ENCODE measurements at places on chromosomes 12 and 14. TPM values are rescaled to one million over a fixed set of nuclear protein-coding genes. Genes with fewer than 3 reads are reported as not detected.
A peak's percentile ranks its signal among the peaks of the same experiment; 100 is the strongest.

Gene CLMN
- 36.3 TPM for total RNA-seq

Gene KSR2
- 0.27 TPM for total RNA-seq

Gene TMEM179
- total RNA-seq, result 1.7 TPM

Gene MSRB3
- 11.1 TPM for total RNA-seq

Gene KCNK13
- total RNA-seq, result not detected

Gene MMP19
- 3.9 TPM for total RNA-seq

Gene CARMIL3
- total RNA-seq, result 5.8 TPM

Gene KRT75
- total RNA-seq, result not detected

Gene RNF212B
- not detected for total RNA-seq

- no peak for DNase-seq
Observed at GRCh38 chr12:70646850-70647249, 9.6 kb upstream of the PTPRB start.

- no peak for DNase-seq
Observed at GRCh38 chr12:124687917-124688316, 120.5 kb upstream of the NCOR2 start.

DNA sequence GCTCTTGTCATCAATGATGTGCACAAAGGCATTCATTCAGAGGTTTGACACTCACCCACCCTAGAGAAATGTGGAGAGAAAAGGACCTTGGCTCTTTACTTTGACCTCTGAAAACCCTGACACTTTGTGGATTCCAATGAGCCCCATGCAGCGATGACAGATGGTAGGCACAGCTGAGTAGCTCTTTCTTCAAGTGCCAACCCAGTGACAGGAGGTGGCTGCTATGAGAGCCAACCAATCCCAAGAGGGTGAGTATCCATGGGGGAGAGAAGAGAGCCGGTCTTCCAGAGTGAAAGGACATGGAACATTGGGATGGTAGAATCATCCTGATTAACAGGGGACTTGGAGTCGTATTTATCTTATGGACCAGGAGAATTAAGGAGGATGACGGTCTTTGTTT, 17.8 kb downstream of the SLC8A3 start:
- DNase-seq, result no peak

GRCh38 chr12:13465635-13466034, 269.1 kb downstream of the EMP1 start:
- DNase-seq, result no peak

GRCh38 chr14:50060871-50061663, 55.3 kb downstream of the VCPKMT start:
- DNase-seq, result peak; percentile 61

DNA sequence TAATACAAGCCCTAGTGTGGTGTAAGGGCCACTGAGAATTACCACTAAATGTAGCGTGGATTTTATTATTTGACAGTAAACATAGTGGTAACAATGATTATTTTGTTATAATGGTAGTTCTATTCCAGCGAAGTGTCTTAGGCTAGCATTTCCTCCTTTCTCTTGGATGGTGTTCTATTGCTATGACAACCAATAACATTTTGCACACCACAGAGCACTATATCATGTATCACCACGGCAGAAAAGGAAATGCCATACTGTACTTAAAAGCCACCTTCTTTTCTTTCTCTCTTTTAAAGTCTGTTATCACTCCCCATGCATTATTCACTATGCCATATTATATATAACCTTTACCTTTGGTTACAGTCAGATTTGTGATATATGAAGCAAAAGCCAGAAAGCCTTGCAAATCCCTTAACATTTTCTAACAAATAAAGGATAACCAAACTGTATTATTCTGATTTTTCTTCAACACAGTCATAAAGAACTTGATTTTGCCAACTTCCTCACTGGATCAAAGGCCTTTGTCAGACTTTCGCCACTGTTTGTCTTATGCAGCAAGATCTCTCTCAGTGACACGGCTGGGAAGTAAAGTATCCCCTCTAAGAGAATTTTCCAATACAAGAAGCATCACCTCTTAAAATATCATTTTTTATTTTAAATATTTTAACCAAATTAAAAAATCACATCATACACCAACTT, 195.8 kb downstream of the FOXN3 start:
- no peak for DNase-seq

DNA sequence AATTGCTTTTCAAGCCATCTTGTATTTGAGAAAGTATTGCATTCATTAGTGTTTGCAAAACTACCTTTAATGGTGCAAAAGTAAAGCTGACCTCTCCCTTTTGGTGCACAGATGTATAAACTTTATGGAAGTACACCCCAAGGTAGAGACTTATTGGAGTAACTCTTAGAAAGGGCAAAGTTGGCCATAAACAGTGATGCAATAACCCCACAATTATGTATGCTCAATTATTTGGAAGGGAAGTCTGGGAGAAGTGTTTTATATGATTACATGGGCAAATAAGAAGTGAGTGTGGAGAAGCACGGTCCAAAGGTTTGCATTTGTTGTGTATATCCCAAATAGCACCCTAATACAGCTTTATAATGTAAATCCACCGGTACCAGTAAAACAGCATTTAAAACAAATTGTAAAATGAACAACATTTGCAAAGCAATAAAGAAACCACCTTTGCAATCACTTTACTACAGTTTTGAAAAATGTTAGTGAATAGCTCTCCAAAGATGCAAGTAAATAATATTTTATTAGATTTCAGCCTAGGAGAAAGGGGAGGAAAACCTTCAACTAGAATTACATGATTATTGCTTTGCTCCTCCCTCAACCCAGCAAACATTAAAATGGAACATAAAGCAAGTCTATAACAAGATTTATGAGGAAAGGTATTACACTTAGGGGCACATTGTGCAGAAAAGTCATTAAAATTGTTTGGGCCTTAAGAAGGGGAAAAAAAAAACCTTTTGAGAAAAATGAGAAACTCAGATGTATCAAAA, 70.5 kb downstream of the HMGA2 start:
- no peak for DNase-seq

- DNase-seq, result no peak
Observed at GRCh38 chr14:31024010-31024480, 1.4 kb upstream of the AP4S1 start.

DNA sequence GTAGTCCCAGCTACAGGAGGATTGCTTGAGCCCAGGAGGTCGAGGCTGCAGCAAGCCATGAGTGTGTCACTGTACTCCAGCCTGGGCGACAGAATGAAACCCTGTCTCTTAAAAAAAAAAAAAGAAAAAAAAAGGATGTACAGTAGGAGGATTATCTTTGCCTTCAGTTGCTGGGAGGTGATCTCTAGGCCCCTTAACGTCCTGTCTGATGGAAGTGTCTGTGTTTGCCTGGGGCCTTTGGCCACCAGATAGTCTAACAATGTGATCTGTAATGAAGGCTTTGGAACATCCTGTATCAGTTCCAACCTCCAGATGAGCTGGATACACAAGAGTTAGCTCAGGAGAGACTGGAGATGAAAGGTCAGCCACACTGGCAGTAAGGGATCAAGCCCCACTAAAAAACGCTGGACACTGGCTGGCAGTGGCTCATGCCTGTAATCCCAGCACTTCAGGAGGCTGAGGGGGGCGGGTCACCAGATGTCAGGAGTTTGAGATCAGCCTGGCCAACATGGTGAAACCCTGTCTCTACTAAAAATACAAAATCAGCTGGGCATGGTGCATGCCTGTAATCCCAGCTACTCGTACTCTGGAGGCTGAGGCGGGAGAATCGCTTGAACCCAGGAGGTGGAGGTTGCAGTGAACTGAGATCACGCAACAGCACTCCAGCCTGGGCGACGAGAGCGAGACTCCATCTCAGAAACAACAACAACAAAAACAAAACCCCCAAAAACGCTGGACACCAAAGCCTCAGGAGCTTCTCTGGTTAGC, 19.0 kb upstream of the HNF1A start:
- DNase-seq, result no peak

GRCh38 chr14:103107941-103108748, 13.6 kb downstream of the EXOC3L4 start:
- DNase-seq, result no peak

GRCh38 chr14:95699412-95699811, 13.2 kb downstream of the TCL1B start:
- DNase-seq, result no peak

DNA sequence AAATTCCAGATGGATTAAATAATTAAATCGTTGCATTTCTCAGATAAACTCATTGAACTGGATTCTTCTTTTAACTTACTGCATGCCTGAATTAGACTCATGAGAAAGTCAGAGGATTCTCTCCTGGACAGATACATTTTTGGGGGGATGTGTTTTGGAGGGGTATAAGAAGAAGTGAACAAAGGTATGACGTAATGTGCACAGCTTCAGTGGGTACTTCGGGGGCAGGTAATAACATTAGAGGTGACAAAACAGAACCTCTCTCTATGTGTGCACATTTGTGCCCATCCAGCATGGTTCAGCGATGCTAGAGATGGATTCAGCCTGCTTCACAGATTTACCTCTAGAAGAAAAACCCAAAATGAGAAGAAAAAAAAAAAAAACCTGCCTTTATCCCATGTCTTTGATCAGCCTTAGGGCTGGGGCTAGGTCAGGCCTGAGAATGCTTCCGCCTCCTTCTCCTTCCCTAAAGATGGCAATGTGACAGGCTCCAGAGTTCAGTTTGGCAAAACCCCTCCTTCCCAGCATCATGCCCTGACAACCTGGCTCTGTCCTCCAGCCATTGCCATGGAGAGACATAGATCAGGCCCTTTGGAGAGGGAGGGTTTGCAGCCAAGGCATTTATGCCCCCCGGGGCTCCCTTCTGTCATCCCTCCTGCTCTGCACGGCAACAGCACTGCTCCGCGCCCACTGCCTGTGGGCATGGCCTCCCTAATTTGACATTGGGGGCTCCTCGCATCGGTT, 166.7 kb downstream of the KCNA5 start:
- no peak for DNase-seq

DNA sequence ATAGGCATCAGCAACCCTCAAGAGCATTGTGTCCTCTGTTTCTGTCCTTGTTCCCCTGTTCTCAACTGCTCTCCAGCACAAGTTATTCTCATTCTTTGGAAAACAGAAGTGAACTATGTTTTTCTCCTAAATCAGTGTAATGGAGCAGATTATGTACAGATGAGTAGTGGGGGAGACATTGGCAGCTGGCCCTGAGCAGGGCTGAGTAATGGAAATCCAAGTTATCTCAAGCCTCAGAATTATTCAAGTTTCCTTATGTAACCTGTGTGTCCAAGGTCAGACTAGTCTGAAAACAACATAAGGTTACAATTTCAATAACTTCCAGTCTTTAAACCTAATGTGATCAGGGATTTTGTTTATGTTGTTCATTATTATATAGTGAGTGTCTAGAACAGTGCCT, 116.1 kb upstream of the FUT8 start:
- no peak for DNase-seq

DNA sequence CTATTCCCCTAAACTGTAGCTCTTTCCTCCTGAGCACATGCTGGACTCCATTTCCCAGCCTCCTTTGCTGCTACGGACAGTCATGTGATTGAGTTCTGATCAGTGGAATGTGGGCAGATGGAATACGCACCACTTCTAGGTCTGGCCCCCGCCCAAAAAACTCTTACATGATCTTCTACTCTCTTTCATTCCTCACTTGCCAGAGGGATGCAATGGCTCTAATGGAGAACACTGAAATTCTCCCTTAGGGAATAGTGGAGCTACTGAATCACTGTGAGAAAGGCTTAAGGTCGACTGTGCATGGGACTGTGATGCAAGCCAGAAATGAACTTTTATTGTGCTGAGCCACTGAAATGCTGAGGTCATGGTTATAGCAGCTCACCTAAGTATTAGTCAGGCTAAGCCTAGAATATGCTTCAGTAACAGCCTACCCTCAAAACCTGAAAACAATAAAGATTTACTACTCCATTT, 13.0 kb upstream of the TMED2 start:
- DNase-seq, result no peak

DNA sequence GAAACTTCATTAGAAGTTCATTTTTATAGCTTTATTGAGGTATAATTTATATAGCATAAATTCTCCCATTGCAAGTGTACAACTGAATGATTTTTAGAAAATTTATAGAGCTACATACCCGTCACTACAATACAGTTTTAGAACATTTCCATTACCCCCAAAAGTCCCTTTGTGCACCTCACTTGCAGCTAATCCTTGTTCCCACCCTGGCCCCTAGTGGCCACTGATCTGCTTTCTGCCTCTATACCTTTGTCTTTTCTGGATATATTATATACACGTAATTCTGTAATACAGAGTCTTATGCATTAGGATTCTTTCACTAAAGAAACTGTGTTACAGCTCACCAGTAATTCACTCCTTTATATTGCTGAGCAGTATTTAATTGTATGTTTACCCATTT, 145.1 kb upstream of the DIO2 start:
- DNase-seq, result no peak

- DNase-seq, result no peak
Observed at GRCh38 chr14:32202491-32202997, 525 bp downstream of the RNU6-8 start.

DNA sequence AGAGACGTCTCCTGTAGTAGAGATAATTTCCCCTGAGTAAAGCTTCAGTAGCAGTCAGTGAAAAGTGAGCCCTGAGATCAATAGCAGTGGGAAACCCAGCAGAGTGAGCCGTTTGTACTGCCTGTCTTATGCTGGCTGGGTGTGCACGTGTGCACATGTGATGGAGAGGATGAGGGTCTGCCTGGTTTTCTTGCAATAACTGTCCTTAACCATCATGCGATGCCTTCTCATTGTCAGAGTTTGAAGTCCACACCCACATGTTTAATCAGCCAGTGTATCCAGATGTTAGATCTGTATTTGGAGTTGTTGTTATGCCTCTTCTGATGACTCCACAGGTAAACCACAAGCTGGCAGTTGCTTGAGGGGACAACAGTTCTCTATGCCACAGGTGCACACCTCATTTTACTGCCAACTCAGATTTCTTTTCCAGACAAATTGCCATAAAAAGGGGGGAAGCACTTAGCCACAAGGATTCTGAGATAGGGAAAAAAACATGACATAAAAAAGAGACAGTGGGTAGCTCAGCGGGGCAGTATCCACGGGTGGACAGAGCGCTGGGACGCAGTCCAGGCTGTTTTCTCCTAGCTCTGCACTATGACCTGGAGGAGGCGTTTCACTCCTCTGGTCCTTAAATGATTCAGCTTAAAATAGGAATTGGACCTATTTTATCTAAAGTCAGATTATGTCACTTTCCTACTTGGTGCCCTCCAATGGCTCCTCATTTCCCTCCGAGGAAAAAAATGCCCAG, 192.3 kb downstream of the ANO6 start:
- DNase-seq, result no peak

DNA sequence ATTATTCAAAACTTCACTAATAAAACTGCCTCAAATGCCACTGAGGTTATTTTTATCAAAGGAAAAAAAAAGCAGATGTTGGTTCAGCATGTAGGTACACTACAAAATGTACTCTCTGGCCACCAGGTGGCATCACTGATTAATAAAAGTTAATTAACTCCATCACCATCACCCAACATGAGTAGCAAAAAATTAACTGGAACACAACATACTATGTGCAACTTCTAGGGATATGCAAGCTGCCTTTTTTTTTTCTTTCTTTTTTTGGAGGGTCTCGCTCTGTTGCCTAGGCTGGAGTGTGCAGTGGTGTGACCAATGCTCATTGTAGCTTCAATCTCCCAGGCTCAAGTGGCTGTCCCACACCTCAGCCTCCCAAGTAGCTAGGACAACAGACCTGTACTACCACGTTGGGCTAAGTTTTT, 43.8 kb upstream of the NR2C1 start:
- no peak for DNase-seq

Measured in Peyer's patch (tissue), 4 donors.